ENCODE measurements at places on chromosomes 4 and X. TPM values are rescaled to one million over a fixed set of nuclear protein-coding genes. Genes with fewer than 3 reads are reported as not detected.

Gene IRAK1
- total RNA-seq = 135 TPM

Gene IL3RA
- total RNA-seq = 33.3 TPM

Gene ATP6AP2
- 94.7 TPM for total RNA-seq

Gene AKAP17A
- total RNA-seq = 48.7 TPM

Gene SHROOM2
- total RNA-seq = 6.6 TPM

- H3K27ac ChIP-seq = no peak overlapping the region
- no peak overlapping the region for H3K4me3 ChIP-seq
- no peak for DNase-seq
- H3K4me1 ChIP-seq = peaks cover 14% of the 10 kb centered on the region
- no peaks in the 10 kb centered on the region for H3K27me3 ChIP-seq
- H3K36me3 ChIP-seq = no peaks in the 10 kb centered on the region
These were observed 1.4 kb downstream of the L1CAM start for GRCh38 chrX:153884590-153884989.

DNA sequence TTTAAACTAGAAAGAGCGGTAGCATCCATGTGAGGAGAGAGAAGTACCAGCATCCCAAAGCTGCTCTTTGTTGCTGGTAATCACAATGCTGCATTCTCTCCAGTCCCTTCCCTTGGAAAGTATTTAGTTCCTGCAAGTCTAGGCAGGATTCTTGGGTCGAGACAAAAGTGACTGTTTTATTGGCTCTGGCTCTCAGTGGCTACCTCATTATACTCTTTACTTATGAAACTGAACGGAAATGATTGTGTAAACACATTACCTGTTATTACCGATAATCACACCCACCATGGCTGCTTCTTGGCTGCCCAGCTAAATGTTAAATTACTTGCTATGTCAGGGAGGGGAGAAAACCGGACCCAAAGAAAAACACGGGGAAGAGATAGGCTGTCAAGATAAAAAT, 26.2 kb downstream of the ATXN3L start:
- no peaks in the 10 kb centered on the region for H3K36me3 ChIP-seq
- no peak overlapping the region for H3K27ac ChIP-seq
- no peaks in the 10 kb centered on the region for H3K27me3 ChIP-seq
- no peak overlapping the region for H3K4me3 ChIP-seq
- no peak for DNase-seq

DNA sequence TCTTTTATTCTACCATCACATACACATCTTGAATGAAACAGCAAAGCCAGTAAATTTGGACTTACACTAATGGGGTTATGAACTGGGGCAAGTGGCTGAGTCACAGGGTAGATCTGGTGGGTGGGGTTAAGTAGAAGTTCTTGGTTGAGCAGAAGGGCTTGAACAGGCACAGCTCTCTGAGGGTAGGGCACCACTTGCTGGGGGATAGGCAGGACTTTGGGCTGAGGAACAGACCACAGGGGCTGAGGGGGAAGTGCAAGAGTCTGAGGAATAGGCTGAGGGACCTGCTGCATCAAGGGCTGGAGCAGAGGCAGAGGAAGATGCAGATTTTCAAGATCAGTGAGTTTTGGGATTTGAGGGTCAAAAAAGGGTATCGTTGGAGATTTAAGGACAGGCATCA, 8.3 kb downstream of the CSN2 start:
- no peaks in the 10 kb centered on the region for H3K27me3 ChIP-seq
- H3K36me3 ChIP-seq = no peaks in the 10 kb centered on the region
- H3K27ac ChIP-seq = no peak overlapping the region
- no peak overlapping the region for H3K4me3 ChIP-seq

DNA sequence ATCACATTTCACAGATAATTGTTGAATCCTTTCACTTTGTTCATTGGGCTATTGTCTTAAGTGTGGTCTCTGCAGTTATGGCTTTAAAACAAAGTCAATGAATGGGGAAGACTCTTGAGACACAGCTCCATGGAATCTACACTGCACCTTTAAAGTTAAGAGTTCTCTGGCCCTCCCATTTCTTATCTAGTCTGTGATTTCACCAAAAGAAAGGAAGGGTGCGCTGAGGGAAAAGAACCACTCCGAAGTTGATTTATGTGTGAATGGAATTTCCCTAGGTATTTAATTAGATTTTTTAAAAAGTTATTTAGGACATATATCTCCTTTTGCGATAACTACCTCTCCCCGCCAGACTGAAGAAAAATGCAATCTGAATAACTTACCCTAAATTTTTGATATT, 2.5 kb downstream of the SEPTIN11 start:
- peaks cover 35% of the 10 kb centered on the region for H3K4me1 ChIP-seq
- DNase-seq = no peak
- H3K36me3 ChIP-seq = no peaks in the 10 kb centered on the region
- H3K27me3 ChIP-seq = no peaks in the 10 kb centered on the region
- H3K4me3 ChIP-seq = no peak overlapping the region

DNA sequence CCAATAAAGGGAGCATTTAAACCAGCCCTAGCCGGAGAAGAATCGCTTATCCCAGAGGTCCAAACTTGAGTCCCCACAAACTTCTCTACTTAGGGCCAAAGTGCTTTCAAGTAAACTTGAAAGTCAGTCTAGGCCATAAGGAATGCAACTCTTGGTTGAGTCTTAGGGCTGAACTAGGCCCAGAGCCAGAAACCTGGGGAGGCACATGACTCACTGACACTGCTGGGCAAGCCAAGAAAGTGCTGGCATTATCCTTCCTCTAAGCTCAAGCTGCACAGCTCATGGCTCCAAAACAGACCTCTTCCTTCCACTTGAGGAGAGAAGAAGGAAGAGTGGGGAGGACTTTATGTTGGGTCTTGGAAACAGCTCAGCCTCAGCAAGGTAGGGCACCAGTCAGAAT, 1257.3 kb upstream of the DIAPH2 start:
- no peaks in the 10 kb centered on the region for H3K4me1 ChIP-seq
- no peaks in the 10 kb centered on the region for H3K36me3 ChIP-seq
- no peak overlapping the region for H3K4me3 ChIP-seq
- no peaks in the 10 kb centered on the region for H3K27me3 ChIP-seq
- no peak overlapping the region for H3K27ac ChIP-seq

- peak; percentile 13 for DNase-seq
- no peak overlapping the region for H3K4me3 ChIP-seq
- no peaks in the 10 kb centered on the region for H3K27me3 ChIP-seq
- H3K36me3 ChIP-seq = no peaks in the 10 kb centered on the region
- H3K4me1 ChIP-seq = no peaks in the 10 kb centered on the region
- no peak overlapping the region for H3K27ac ChIP-seq
These were observed 162.7 kb upstream of the KIT start for GRCh38 chr4:54495091-54495490.

GRCh38 chrX:134418317-134419113, 41.5 kb upstream of the HPRT1 start:
- peaks cover 26% of the 10 kb centered on the region for H3K36me3 ChIP-seq
- H3K4me1 ChIP-seq = no peaks in the 10 kb centered on the region
- H3K27me3 ChIP-seq = no peaks in the 10 kb centered on the region
- no peak overlapping the region for H3K27ac ChIP-seq

- no peaks in the 10 kb centered on the region for H3K27me3 ChIP-seq
- peak; percentile 65 for DNase-seq
- no peaks in the 10 kb centered on the region for H3K36me3 ChIP-seq
- H3K4me1 ChIP-seq = no peaks in the 10 kb centered on the region
These were observed at the start of gene PCSK1N for GRCh38 chrX:48835524-48836329. TSS of gene PCSK1N (minus strand) at chrX:48835610. CDS start at chrX:48835532, 78 bp downstream.

GRCh38 chr4:30294295-30294694, 425.9 kb upstream of the PCDH7 start:
- DNase-seq = no peak
- H3K27ac ChIP-seq = no peak overlapping the region
- no peak overlapping the region for H3K4me3 ChIP-seq

GRCh38 chr4:84218031-84218430, 281.1 kb downstream of the NKX6-1 start:
- no peak overlapping the region for H3K4me3 ChIP-seq
- H3K36me3 ChIP-seq = no peaks in the 10 kb centered on the region
- no peak overlapping the region for H3K27ac ChIP-seq
- no peaks in the 10 kb centered on the region for H3K4me1 ChIP-seq
- DNase-seq = no peak
